Sciatic nerve (tissue), 2 donors: ENCODE measurements at places on chromosomes 7 and 10. TPM values are rescaled to one million over a fixed set of nuclear protein-coding genes. Genes with fewer than 3 reads are reported as not detected.

TMEM196 gene
- total RNA-seq: not detected

OSBPL3 gene
- 11.0 TPM for total RNA-seq

DNA sequence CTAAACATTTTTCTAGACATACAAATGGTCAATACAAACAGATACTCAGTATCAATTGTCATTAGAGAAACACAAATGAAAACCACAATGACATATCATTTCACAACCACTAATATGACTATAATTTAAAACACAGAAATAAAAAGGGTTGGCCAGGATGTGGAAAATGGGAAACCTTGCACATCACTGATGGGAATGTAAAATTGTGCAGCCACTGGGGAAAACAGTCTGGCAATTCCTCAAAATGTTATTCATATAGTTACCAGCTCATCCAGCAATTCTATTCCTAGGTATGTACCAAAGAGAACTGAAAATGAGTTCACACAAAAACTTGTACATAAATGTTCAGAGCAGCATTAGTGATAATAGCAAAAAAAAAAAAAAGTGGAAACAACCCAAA is 106.1 kb upstream of the LRRTM3 start:
- no peak for DNase-seq

DNA sequence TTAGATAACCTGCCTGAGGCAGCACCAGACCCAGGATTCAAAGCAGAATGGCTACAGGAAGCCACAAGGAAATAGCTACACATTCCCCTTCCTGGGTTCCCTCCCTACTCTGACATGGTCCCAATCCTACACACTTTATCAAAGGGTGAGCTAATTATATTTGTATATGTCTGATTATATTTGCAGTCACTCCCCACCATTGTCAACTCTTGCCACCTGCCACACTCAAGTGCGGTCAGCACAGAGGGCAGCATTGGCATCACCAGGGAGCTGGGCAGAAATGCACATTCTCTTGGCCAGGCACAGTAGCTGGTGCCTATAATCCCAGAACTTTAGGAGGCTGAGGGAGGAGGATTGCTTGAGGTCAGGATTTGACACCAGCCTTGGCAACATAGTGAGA is 114.1 kb upstream of the PDLIM1 start:
- no peak for DNase-seq

- no peak for DNase-seq
These were observed 588.8 kb downstream of the INHBA start for GRCh38 chr7:41114131-41114530.

- DNase-seq: no peak
These were observed 215.4 kb upstream of the TMEM196 start for GRCh38 chr7:19988860-19989259.

DNA sequence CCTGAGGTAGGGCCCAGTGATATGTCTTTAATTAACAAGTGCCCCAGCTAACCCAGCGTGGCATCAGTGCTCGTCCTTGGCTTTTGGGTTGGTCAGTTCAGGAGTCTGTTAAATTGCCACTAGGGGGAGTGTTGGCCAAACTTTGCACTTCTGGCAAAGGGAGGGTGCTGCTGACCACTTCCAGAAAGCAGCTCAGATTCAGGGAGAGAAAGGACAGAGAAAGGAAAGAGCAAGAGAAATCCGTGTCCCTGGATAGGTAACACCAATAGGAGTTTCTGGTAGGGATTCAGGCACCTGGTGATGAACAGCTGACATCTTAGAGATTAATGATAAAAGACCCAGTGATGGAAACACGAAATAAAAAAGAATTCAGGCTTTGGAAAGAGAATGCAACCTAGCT is 243.1 kb upstream of the AOAH start:
- peak; percentile 70 for DNase-seq

GRCh38 chr7:112864380-112864779 is 74.2 kb upstream of the TMEM168 start:
- no peak for DNase-seq

DNA sequence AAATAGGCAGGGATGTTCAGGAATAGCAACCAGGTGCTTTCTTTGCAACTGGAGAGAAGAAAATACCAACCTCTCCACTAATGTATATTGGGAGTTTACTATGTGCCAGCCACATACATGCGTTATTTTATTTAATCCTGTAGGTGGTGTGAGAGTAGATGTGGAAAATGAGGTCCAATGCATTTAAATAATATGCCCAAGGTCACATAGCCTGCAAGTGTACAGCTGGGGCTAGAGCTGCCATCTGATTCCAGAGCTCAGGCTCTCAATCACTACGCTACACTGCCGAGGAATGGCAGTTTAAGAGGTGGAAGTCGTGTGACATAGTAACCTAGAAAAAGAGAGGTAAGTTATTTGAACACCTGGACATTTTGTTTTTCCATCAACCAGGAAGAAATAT is 277.0 kb downstream of the EXOC4 start:
- no peak for DNase-seq

GRCh38 chr10:116710076-116710475 is 32.3 kb downstream of the HSPA12A start:
- no peak for DNase-seq

- no peak for DNase-seq
These were observed 91.6 kb downstream of the FZD1 start for GRCh38 chr7:91355695-91356435.
